ENCODE measurements at places on chromosomes 7 and 10.

GRCh38 chr10:24333736-24334135 lies 124.8 kb downstream of the KIAA1217 start:
- no peak for DNase-seq

DNA sequence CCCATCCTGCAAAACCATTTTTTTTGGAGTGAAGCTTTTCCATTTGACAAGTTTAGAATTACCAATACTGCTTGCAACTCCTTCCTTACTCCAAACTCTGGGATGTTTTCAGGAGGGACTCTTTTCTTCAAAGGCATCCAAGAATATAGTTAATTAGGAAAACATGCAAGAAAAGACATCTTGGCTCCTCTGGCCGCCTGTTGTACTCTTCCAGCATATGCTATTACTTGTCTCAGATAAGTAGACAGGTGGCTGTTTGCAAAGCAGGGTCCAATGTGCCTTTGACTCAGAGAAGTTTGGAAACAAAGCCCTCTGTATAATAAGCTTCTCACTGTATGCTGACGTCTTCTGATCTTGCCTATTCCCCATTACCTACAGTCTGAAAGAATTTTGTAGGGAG lies 746.5 kb downstream of the AUTS2 start:
- DNase-seq, result no peak

DNA sequence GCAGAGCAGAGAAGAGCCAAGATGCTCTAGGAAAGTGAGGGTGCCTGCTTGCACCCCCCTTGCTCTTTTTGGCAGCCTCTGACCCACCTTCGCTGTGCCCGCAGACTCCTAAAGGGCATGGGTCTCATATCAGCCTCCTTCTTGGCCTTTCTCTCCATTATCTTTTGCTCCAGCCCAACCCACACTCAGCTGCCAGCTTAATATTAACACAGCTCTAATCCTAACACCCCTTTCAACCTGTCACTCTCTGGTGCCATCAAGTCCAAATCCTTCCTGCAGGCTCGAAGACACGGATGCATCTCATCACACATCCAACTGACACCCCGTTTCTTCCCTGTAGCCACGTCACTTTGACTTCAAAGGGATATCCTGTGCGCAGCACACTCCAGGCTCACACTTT lies 171.6 kb upstream of the AUTS2 start:
- DNase-seq, result no peak

DNA sequence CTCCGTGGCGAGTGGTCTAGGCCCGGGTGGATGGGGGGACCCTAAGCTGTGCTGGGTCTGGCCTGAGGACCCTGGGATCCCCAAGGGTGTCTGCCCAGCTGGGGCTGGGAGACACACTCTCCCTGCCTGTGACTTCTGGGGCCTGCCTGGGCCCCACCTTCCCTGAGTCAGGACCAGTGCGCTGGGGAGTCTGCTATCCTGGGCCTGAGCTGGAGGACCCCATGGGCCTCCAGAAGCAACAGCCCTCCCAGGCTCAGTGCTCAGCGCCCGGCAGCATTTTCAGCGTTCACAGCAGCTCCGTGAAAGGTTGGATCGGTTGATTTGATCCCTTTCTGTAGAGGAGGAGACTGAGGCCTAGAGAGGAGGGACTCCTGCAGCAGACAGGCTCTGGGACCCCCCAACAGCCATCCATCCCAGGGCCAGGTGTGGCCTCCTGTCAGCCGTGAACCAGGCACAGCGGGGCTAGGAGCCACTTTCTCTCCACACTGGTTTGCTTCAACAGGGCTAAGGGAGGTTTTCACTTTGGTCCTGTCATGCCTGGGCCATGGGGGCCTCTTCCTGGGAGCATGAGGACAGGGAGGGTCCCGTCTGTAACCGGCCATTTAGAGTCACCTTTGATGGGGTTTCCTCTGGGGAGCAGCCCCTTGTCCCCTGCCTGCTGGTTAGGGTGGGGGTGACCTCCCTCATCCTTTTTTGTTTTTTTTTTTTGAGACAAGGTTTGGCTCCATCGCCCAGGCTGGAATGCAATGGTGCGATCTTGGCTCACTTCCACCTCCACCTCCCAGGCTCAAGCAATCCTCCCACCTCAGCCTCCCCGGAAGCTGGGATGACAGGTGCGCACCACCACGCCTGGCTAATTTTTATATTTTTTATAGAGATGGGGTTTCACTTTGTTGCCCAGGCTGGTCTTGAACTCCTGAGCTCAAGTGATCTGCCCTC lies 12.4 kb downstream of the FOXL3 start:
- no peak for DNase-seq

- no peak for DNase-seq
Measured at GRCh38 chr10:124357561-124357885, 61.2 kb downstream of the OAT start.

DNA sequence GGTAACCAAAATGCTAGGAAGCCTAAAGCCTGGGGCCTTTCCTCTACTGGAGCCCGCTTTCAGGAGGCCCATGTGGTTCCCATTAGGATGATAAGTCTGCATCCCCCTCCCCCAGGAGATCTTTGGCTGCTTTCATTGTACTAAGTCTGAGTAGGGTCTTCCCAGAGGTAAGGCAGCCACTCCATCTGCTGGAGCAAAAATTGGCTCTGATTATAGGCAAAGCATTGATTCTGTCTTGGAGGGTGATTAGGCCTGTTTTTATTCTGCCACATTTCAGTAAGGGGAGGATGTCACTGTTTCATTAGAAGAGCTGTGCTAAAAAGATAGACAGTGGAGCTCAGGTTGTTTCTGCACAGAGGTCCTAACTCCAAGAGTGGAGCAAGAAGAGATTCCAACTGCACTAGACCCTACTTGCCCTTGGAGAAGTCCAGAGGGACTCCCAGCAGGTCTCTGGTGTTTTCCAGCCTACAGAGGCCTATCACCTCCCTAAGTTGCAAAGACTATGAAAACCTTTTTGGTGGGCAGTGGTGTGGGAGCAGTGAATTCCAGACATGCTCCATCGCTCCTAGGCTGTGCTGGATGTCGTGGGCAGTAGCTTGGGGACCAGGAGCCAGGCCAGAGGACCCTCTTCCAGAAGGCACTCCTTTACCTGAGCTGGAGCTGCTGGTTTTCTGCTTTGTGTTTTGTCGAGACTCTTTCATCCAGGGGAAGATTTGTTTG lies 7.1 kb upstream of the HOXA2 start:
- no peak for DNase-seq

DNA sequence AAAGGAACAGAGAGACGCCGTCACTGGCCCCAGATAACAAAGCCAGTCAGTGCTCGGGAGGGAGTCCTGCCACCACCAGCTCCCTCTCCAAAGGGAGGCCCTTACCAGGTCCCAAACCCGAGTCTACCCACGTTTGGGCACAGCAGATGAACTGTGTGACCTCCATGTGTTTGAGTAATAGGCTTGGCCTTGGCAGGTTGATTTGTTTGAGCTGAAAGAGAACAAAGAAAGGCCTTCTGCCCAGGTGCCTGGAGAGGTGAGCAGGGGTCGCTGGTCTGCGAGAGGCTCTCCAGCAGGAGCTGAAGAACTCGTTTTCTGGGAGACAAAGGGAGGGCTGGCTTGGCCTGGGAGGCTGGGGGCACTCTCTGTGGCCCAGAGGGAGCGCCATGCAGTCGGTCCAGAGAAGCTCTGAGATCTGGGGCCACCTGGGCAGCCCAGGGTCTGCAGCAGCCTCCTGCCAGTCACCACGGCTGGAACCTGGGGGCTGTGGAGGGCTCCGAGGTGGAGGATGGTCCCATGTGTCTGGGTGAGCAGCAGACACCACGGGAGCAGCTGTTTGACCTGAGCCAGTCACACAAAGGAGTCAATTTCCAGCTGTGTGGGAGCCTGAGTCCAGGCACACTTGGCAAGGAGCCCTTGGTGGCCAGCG lies 99.7 kb downstream of the PAXIP1 start:
- no peak for DNase-seq

- DNase-seq, result no peak
Measured at GRCh38 chr7:31059551-31059950, 7.4 kb downstream of the ADCYAP1R1 start.

- no peak for DNase-seq
Measured at GRCh38 chr10:88491314-88491713, 91.8 kb downstream of the RNLS start.

DNA sequence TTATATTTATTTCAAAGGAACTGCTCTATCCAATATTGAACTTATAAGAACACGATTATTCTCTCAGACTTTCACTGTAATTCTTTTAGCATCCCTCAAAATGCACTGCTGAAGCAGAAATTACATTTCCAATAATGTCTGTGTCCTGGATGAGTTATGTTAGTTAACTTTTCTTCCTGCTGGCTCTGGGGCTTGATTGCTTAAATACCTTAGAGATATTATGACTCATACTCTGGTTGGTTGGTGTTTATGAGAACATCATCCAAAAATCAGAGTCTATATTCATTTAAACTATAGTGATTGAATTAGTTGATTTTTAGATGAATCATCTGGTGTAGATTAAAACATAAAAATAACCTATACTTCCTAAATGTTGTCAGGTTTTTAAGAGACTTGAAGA lies 246.3 kb upstream of the VWC2 start:
- DNase-seq, result no peak

GRCh38 chr7:13990319-13990983 lies 985 bp upstream of the ETV1 start:
- DNase-seq, result no peak

GRCh38 chr10:35336921-35337823 lies 863 bp downstream of the CCNY start:
- peak; percentile 65 for DNase-seq

DNA sequence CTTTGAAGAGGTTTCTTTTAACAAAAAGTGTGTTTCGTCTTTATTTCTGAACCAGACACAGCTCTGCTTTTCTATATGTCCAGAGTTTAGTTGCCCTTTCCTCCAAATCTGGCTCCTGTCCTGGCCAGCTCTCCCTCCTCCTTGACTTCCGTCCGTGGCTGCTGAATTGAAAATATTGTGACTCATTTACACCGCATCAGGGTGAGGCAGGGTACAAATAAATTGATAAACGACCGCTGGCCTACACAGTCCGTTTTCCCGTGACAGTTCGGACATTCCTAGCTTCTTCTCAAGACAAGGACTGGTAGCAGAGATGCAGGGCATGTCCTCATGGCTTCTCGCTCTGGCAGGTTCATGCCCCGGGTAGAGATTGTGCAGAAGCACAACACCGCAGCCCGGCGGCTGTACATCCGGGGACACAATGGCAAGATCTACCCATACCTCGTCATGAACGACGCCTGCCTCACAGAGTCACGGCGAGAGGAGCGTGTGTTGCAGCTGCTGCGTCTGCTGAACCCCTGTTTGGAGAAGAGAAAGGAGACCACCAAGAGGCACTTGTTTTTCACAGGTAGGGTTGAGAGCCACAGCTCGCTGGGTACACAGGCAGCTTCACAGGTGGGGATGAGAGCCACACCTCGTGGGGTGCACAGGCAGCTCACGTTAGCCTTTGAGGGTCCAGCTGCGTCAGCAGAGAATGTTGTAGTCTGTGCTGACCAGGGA lies 126.6 kb downstream of the TRRAP start:
- no peak for DNase-seq

DNA sequence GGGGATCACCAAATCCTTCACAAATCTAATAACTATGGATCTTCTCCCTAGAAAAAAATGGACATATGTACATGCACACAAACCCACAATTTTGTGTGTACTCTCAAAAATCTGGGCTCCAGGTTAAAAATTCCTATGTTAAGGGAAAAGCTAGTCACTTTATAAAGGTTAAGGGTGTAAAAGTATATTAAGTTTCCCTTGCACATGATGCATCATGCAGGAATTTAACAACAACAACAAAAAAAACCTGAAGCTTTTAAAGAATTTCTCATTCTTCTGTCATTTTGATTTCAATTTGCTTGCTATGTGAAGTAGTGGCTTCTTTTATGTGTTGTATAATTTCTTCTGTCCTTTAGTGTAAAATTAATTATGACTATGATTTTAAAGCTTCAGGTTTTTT lies 123.7 kb downstream of the CNOT4 start:
- no peak for DNase-seq

GRCh38 chr7:30285536-30286284 lies 1.3 kb downstream of the ZNRF2 start:
- peak; percentile 18 for DNase-seq

- DNase-seq, result no peak
Measured at GRCh38 chr7:118429141-118429540, 204.6 kb downstream of the ANKRD7 start.

DNA sequence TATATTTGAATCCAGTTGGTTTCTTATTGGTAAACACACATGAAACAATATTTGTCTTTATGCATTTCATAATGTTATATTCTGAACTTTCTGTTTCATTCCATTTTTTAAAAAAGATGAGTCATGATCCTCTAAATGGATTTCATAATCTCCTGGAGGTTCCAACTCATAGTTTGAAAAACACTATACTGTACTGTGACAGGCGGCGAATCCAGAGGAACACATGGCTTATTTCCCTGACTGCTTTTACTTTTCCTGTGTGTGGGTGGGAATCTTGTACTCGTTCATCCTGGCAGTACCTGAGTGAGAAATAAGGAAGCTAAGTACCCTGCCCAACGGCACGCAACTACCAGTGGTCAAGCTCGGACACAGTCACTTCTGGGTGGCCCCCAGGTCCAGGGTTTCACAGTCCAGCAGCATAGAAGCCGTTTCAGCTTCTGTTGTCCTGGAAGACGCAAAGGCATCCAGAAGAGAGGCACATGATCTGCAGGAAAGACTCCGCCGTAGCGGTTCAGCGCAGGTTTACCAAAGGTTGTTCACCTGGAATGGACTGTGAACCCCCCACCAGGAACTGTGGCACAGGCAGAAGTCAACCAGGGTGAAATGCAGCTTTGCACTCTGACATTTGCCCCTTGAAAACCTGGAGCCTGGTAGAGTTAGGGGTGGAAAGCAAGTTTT lies 117.7 kb downstream of the CCNY start:
- no peak for DNase-seq

DNA sequence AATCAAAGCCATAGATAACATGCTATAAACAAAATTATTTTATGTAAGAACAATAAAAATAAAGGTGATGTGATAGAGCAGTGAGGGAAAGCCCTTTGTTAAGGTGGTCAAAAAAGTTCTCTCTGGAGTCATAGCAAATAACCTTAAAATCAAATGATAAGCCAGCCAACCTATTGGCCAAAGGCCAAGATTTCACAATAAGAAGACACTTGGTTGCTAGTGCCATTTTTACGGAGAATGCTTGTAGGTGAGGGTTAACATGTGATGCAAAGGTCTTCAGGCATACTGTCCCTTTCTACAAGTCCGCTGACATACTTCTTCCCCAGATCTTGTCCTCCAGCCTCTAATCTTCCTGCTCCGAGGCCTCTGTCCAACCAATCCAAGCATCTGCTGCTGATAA lies 98.2 kb upstream of the ARID5B start:
- no peak for DNase-seq

- DNase-seq, result no peak
Measured at GRCh38 chr7:148276314-148277041, 314.1 kb upstream of the C7orf33 start.

DNA sequence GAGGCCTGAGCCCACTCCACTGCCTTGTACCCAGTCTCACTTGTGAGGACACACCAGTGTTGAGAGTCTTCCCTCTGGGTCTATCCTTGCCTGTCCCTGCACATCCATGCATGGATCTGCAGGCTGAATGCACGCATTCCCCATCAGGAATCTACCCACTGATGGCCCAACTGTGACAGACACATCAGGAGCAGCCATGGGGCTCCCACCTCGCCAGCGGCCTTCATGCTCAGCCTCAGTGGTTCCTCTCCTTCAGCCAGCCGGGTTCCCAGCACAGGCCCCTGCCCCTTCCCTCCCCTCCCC lies 21.3 kb downstream of the ANTXRL start:
- peak; percentile 18 for DNase-seq

- no peak for DNase-seq
Measured at GRCh38 chr7:17530741-17531421, 232.4 kb downstream of the AHR start.

All from ovary (tissue), 10 donors.